ENCODE measurements at places on chromosomes 4 and X.

- DNase-seq: no peak
Observed at GRCh38 chrX:1486749-1487361, 34.1 kb upstream of the ASMTL start.

- DNase-seq: no peak
Observed at GRCh38 chr4:174010547-174010946, 272.9 kb downstream of the FBXO8 start.

GRCh38 chr4:123064390-123064789 lies 142.0 kb upstream of the NUDT6 start:
- DNase-seq: no peak

DNA sequence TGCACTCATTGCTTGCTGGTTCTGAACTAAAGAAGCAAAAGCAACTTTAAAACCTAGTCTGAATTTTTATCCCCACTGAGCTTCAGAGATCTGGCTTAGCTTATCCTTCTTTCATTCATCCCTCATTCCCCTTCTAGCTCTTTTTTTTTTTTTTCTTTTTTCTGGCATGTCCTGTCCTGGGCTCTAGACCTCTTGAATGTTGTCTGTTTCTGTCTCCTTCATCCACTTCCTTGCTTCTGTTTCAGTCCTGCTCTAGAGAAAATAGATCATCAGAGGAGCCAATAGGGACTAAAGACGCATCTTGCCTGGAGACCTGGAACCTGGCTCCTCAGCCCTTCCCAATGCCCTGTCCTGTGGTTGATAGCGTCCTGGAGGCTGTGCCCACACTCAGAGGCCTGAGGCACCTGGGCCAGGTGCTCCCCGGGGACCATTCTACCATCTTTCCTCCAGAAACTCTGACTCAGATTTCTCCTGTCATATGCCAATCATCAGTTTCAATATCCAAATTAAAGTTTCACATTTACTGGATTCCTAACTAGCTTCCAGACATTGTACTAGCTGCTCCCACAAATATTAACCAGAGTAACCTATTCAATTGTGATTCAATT lies 115.7 kb upstream of the GATB start:
- DNase-seq: no peak

GRCh38 chr4:152485726-152486276 lies 50.1 kb downstream of the FBXW7 start:
- peak; percentile 35 for DNase-seq

GRCh38 chr4:72743078-72743477 lies 174.1 kb upstream of the ADAMTS3 start:
- DNase-seq: no peak

DNA sequence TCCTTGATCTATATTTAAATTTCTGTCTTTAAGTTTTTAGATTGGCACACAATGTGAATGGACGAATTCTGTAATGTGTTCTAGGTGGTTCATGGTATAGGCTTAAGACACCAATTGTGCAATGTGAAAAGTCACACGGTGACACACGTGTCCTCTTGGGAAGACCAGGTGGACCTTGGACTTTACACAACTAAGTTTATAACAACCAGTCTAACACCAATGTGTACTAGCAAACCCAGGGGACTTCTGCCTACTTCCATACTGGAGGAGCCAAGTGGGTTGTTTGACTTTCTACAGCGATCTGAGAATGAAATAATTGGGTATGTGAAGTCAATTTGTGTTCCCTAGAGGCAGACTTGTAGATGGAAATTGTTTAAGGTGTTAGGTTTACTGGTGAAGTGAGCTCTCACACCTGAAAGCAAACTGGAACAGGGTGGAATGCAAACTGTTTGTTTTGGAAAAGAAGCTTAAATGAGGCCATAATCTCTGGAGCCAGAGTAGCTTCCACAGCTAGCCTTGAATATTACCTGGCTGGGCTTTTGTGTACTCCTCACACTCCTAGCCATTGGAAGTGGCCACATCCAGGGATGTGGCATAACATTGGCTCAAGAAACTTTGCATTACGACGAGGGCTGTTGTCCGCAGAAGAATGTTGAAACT lies 45.9 kb upstream of the WDR1 start:
- DNase-seq: peak; percentile 19

GRCh38 chrX:140343226-140343868 lies 161.5 kb downstream of the SOX3 start:
- DNase-seq: no peak

DNA sequence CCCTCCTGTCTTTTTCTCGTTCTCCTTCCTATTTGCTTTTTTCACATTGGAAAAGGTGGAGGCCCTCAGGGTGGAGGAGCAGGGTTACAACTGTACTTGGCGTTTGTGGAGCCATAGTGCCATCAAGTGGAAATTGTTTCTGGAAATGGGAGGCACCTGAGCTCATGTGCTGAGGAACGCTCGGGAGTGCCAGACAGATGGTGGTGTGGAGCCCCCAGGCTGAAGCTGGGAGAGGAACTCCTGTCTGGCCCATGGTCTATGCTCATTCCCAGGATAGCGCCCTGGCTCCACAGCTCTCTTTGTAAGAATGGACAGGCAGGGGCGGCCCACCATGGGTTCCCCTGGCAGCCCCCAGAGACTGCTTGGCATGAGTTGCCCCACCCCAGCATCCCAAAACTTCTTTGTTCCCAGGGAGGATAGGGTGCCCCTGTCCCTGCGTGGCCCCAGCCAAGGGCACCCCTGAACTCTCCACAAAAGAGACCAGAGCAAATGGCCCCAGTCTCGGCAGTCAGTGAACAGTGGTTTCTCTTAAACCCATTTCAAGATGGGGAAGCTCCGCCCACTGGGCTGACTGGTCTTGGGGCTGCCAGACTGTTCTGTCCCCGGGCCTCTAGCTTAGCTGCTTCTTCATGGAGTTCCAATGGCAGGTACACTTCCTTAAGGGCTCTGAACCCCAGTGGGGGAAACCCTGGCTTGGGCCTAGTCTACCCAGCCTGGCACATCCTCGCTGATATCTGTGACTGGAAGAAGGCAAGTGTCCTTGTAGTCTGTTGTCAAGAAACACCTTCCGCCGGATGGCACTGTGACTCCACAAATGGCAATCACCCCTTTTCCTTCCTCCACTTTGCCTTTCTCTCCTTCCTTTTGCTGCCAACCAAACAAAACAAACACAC lies 70.1 kb downstream of the NBDY start:
- peak; percentile 2 for DNase-seq

DNA sequence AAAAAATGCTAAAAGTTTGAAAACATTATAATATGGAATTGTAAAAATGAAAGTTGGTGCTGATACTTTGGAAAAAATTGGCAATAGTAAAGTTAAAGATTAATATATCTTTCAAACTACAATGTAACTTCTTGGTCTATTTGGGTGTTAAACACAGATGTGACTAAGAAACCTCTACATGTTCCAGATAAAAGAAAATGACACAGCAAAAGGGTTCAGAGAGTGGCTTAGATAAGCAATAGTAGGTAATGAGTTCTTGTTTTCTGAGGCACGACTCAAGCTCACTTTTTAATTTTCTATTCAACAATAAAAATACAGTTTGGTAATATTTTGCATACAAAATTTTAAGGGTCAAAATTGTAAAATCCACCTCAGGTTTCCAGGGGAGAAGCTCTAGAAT lies 292.7 kb downstream of the GALNTL6 start:
- DNase-seq: no peak

GRCh38 chr4:33940281-33940680 lies 2304.0 kb downstream of the ARAP2 start:
- DNase-seq: no peak

DNA sequence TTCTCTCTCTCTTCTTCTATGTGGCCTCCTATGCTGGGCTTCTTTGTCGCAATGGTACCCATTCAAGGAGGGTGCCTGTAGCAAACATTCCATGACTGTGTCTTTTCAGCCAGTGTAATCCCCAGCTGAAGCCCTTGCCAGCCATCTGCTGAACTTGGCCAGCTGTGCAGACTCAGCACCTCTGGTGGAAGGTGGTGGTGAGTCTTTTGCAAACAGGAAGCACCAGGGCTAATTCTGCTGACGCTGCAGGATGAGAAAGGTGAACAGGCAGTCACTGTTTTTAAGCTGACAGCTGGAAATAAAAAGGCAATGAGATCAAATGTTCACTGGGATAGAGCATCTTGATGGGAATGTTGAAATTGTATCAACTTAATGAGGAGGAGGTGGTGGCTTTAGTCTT lies 298.7 kb upstream of the CLNK start:
- DNase-seq: no peak

DNA sequence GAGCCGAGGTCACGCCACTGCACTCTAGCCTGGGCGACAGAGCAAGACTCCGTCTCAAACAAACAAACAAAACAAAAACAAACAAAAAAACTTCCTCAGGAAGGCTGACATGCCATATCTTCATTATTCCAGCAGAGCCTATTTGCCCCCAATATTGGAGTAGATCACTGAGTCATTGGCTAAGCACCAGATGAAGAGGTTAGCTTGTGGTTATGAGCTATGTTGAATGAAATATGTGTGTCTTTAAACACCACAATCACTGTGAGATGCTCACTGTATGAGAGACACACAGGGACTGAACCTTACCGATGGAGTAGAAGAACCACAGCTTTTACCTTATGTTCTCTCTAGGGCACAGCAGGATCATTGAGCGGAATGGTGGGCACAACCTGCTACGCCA lies 122.1 kb upstream of the EOLA2 start:
- DNase-seq: no peak

DNA sequence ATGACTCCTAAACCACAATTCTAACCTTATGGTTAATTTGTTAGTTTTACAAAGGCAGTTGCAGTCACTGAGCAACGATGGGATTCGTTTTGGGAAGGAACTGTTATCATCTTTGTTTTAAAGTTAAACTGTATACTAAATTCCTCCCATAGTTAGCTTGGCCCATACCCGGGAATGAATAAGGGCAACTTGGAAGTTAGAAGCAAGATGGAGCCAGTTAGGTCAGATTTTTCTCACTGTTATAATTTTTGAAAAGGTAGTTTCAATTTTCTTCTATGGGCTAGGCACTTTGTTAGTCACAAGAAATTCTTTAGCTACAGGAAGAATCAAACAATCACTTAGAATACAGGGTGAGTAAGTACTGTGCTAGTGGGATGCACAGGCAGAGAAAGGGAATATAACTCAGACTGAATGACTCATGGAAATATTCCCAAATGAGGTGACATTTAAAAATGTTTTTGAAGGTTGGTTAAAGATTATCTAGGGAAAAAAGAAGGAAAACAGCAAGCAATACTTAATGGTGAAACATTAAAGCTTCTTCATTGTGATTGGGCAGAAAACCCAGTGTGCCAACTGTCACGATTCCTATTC lies 153.6 kb downstream of the MAGEB17 start:
- DNase-seq: no peak

GRCh38 chrX:48086082-48086481 lies 14.6 kb upstream of the ZNF630 start:
- DNase-seq: no peak

- no peak for DNase-seq
Observed at GRCh38 chrX:13691841-13692371, 3.0 kb downstream of the RAB9A start.

DNA sequence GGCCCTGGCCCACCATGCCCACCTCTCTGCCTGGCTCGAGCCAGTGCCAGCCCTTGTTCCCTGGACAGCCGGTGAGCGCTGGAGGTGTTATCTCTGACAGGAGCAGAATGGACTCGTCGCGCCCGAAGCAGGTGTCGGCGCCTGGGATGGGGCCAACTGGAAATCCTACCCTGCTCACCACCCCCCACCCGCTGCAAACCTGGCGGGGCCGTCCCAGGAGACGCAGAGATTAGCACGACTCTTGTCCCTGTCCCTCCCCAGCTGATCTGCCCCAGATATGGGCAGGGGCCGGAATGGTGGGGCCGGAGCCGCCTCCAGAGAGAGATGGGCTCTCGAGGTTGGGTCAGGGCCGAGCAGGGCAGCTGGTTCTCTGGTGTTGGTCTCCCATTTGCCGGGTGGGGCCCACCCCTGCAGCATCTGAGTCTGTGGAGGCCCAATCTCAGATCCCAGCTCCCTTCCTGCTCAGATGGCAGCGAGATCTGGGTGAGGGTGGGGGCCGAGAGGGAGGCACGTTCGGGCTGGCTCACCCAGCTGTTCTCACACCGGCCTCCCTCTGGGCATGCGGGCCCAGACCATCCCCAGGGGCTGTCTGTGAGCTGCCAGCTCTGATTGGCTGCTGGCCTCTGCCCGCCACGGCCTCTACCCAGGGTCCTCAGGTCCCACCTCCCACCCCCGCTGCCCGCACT lies 20.1 kb upstream of the FGFR3 start:
- no peak for DNase-seq

GRCh38 chr4:139552517-139553307 lies 3.3 kb downstream of the SETD7 start:
- no peak for DNase-seq

- no peak for DNase-seq
Observed at GRCh38 chr4:185895866-185896265, 83.9 kb upstream of the SORBS2 start.

DNA sequence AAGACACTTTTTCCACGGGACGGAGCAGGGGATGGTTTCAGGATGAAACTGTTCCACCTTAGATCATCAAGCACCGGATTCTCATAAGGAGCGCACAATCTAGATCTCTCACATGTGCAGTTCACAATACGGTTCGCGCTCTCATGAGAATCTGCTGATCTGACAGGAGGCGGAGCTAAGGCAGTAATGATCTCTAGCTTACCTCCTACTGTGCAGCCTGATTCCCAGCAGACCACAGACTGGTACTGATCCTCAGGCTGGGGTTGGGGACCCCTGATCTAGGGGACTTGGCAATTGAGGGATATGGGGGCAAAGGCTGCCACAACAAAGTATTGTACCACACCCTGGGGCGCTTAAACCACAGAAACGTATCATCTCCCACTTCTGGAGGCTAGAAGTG lies 25.7 kb downstream of the ZNF185 start:
- DNase-seq: no peak

DNA sequence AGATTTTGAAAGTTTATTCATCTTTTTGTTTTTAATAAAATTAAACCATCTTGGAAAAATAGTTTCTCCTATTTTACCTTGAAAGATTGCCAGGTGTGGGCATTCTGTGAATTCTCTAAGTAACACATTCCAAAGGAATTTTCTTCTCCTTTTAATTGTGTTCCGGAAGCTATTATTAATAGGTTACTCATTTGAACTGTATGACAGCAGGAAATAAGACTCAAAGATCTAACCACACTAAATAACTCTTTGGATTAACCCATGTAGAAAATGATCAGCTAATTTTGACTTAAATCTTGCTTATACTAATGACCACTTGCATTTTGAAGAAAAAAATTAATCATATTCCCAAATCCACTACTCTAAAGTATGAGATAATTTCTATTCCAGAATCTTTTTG lies 17.6 kb upstream of the CCNI start:
- no peak for DNase-seq

DNA sequence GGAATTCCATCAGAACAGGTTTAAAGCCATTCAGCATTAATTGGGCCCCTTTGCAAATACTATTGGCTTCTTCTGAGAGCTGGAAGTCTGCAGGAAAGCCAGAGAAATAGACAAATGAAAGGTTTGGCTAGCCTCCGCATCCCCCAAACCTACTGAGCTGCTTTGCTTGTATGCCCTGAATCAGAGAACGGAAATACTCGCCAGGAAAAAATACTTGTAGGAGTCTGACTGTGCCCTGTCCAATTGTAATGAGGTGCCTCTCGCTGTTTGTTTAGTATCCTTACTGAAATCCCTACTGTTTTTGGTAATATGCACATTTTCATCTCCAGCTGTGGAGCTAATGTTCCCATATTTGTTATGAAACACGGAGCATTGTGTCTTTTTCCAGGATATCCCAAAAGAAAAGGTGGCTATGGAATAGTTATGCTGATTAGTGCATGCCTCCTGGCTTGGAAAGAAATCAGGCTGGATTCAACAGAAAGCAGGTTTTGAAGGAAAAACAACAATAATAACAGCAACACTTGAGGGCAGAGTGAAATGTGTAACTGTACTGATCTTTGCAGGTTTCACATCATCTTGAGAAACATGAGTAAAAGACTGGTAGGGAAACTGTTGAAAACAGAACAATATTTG lies 50.7 kb upstream of the NLGN4X start:
- DNase-seq: no peak

- peak; percentile 47 for DNase-seq
Observed at GRCh38 chr4:140609548-140610425, 41.0 kb upstream of the UCP1 start.
